ENCODE measurements at places on chromosomes 2 and 18. TPM values are rescaled to one million over a fixed set of nuclear protein-coding genes. Genes with fewer than 3 reads are reported as not detected.

Gene CFC1
- total RNA-seq = not detected

DNA sequence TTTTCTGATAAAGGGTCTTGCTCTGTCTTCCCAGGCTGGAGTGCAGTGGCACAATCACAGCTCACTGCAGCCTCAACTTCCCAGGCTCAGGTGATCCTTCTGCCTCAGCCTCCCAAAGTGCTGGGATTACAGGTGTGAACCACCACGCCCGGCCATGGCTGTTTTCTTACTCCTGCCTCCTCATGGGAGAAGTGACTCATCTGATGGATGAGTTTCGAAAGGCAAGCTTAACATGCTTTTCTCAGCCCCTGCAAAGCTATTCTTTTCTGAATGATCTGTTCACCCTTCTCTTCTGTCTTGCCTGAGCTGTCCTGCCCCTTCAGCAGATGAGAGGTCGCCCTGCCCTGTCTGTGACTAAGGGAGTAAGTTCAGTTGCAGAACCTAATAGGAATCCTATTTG lies 929 bp upstream of the CREG2 start:
- no peak for DNase-seq
- no peak overlapping the region for H3K27ac ChIP-seq
- H3K36me3 ChIP-seq = no peaks in the 10 kb centered on the region
- no peak overlapping the region for H3K4me3 ChIP-seq
- peaks cover 40% of the 10 kb centered on the region for H3K27me3 ChIP-seq

- no peak overlapping the region for H3K27ac ChIP-seq
- H3K36me3 ChIP-seq = no peaks in the 10 kb centered on the region
- DNase-seq = no peak
Observed at GRCh38 chr18:37124516-37124915, 295.6 kb downstream of the KIAA1328 start.

Gene RUFY4
- total RNA-seq = not detected

Gene DOK6
- not detected for total RNA-seq

- no peak overlapping the region for H3K4me3 ChIP-seq
- H3K27ac ChIP-seq = peak overlapping the region; percentile 39
- peak; percentile 67 for DNase-seq
- H3K36me3 ChIP-seq = peaks cover 62% of the 10 kb centered on the region
Observed at GRCh38 chr2:60796573-60797509, 40.8 kb downstream of the PAPOLG start.

GRCh38 chr2:60438653-60439052 lies 114.8 kb downstream of the BCL11A start:
- no peaks in the 10 kb centered on the region for H3K36me3 ChIP-seq
- H3K4me1 ChIP-seq = peaks cover 71% of the 10 kb centered on the region
- no peak for DNase-seq
- H3K27ac ChIP-seq = peak overlapping the region; percentile 88
- H3K4me3 ChIP-seq = no peak overlapping the region
- no peaks in the 10 kb centered on the region for H3K27me3 ChIP-seq

Gene MEP1B
- total RNA-seq = not detected

Gene DNAJC5G
- total RNA-seq = 0.39 TPM

DNA sequence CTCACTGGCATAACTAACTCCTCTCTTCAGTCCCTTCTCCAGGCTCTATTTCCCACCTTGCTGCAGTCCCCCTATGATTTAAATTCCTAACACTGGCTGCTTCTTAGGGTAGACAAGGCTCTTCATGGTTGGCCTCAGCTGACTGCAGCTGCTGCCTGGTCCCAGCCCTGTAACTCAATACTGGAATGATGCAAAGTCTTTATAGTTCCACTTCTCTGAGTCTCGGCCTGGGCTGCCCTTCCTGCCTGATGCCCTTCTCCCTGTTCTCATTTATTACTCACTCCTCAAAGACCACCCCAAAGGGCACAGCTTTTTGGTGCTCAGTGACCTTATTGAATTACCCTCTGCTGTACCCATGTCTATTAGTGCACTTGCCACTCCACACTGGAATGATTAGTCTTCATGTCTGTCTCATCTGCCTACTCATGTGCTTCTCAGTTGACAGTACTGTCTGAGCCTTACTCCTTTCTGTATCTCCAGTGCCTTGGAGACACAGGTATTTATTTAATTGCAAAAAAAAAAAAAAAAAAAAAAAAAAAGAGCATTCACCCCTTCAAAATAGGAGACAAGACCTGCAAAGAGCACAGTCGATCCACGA lies 199.4 kb upstream of the REV1 start:
- H3K4me1 ChIP-seq = no peaks in the 10 kb centered on the region
- no peak for DNase-seq
- H3K27ac ChIP-seq = no peak overlapping the region
- peaks cover 5% of the 10 kb centered on the region for H3K36me3 ChIP-seq
- H3K27me3 ChIP-seq = no peaks in the 10 kb centered on the region

DNA sequence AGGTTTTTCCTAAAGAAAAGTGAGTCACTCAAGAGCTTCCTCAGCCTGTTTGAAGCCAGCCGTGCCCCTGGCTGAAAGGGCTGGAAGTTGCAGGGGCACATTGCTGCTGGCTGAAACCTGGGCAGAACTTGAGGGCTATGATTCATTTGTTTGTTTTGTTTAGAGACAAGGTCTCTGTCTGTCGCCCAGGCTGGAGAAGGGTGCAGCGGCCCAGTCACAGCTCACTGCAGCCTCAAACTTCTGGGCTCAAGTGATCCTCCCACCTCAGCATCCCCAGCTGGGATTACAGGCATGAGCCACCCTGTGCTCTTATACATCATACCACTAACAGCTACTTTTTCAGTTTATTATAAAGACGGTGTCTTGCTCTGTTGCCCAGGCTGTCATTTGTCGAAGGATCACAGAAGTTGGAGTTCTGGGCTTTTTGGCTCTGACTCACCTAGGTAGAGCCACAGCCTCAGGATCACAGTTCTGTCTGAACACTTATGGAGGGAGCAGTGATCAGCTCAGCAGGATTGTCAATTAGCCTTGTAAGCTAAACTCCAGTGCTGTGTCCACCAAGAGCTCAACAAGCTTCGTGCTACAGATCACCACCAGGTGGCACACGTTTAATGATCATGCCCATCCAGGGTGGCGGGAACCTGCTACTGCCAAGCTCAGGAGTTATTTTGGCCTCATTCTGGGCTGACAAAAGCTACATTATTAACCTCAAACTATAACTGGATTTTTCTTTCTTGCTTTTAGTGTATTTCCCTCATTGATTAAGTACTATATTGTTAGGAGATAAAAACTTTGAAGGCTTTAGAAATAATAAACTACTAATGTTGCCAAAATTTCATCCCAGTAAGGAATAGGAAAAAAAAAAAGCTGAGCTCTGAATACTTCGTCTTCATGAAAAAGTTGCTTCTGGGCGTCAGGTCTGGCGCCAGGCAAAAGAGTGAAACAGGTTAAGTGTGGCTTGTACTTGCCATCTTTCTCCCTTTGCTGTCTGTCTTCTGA lies 57.9 kb downstream of the ARHGEF33 start:
- no peak overlapping the region for H3K4me3 ChIP-seq
- no peaks in the 10 kb centered on the region for H3K27me3 ChIP-seq
- no peaks in the 10 kb centered on the region for H3K36me3 ChIP-seq
- H3K4me1 ChIP-seq = no peaks in the 10 kb centered on the region
- peak; percentile 65 for DNase-seq

Gene DTNA
- not detected for total RNA-seq

DNA sequence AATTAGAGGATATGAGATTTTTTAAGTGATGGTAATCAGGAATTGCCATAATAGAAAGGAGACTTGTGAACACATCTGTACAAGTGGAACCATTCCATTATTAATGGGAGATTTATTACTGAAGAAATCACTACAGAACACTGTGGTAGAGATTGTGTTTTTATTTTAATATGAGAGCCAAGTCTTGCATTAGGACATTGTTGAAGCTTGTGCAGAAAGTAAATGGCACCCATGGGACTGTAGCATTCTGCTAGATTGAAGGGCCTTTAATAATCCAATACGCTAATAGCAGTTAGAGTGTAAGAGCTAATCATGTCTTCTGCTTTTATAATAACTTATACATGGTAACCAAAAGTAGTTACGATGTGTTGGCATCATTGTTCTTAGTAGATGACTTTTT lies 83.6 kb downstream of the VRK2 start:
- no peak overlapping the region for H3K27ac ChIP-seq
- no peak for DNase-seq
- peaks cover 3% of the 10 kb centered on the region for H3K36me3 ChIP-seq
- no peaks in the 10 kb centered on the region for H3K27me3 ChIP-seq

Gene SH3RF3
- 0.12 TPM for total RNA-seq

Gene ADRA2B
- total RNA-seq = 0.27 TPM
